ENCODE measurements at places on chromosomes 2 and 18.
A peak's percentile ranks its signal among the peaks of the same experiment; 100 is the strongest.

DNA sequence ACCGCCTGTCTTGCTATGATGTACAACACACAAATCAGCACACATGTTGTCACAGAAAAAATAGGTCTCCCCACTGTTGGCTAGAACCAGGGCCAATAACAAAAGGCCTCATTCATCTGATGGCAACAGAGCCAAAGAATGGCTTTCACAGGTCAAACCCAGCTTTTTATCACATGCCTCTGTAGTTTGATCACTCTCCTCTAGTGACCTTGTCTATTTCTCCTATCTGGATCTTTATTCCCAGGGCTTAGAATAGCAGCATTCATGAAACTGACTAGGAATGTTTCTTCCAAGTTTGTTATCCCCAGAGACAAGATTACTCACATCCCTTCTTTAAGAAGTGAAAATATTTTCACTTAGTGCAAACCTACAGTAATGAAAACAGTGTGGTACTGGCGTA is 285.8 kb upstream of the GYPC start:
- no peak for DNase-seq

DNA sequence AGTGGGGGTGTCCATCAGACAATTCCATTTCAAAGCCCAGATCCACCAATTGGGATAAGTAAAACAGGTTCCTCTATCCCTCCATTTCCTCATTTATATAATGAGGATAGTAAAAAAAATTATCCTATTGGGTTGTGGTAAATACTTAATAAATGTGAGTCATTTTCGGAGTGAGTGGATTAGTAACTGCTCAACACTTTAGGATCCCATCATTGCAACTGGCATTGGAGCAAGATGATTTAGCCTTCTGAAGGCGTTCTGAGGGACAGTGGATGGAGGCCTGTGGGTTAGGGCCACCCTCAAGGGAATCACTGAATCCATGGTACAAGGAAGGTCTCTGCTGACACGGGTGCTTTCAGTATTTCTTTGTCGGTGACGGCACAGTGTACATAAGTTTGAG is 108.6 kb upstream of the FZD7 start:
- DNase-seq: no peak

GRCh38 chr18:13218368-13218991 is at the start of gene LDLRAD4:
LDLRAD4 (plus strand) TSS chr18:13218760.
- peak; percentile 3 for DNase-seq

DNA sequence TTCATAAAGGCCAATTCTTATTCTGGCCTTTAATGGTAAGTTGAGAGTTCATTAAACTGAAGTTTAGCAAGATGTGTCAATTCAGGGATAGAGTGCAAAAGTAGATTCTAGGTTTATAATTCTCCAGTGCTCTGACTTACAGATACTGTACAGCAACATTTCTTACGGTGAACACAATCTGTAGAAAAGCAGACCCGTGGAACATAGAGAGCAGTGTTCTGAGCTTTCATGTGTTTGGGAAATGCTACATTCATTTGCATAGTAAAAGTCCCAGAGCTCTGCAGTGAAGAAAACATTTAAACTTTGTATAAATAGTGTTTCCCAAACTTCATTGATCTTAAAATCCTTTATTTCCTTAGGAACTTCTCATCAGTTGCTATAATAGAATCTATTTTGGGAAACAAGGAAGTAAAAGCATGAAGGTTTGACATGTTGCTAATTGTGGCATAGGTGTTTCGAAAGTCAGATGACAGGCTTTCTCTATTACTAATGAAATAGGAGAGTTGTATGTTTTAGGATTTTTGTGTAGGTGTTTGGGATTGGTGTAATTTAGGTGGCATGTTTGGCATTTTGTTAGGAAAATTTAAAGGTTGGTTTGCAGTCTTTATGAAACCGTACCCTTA is 138.2 kb downstream of the ASXL3 start:
- no peak for DNase-seq

DNA sequence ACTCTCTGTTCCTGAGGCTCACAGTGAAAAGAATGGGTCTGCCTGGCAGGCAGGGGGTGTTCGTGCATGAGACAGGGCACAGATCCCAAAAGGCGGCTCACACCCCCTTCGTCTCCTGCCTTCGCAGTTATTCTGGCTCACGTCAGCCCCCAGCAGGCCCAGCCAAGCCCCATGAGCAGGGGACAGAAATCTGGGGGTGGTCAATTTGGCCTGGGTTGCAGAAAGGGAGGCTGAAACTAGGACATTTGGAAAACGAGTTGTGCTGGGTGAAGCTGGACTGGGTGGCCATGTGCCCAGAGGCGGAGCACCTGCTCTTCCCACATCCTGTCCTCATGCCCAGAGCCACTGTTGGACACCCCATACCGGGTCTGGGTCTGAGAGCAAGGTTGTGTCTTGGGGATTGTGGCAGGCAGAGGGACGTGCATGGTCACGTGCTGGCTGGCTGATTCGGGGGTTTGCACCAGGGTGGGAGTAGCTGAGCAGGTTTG is 99.0 kb upstream of the MCFD2 start:
- DNase-seq: no peak

Data from MV-4-11 (cell line).